ENCODE measurements at places on chromosomes 1 and 21. TPM values are rescaled to one million over a fixed set of nuclear protein-coding genes. Genes with fewer than 3 reads are reported as not detected.

DNA sequence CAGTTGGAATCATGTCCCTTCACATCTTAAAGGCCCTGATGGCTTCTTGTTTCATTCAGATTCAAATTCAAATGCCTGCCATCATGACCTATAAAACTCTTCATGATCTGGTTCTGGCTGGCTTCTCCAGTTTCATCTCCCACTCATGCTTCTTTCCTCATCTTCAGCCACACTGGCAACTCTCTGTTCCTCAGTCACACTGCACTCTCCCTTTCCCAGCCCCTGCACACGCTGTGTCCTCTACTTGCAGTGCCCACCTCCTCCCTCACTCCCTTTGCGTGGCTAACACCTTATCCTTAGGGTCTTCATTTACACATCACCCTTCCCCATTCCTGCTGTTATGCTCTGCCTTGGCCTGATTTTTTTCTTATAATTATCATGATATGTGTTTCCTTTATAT lies 120.6 kb upstream of the LMO4 start:
- DNase-seq = no peak

GRCh38 chr21:36104317-36105300 lies 30.3 kb upstream of the CBR3 start:
- DNase-seq = peak; percentile 67

DNA sequence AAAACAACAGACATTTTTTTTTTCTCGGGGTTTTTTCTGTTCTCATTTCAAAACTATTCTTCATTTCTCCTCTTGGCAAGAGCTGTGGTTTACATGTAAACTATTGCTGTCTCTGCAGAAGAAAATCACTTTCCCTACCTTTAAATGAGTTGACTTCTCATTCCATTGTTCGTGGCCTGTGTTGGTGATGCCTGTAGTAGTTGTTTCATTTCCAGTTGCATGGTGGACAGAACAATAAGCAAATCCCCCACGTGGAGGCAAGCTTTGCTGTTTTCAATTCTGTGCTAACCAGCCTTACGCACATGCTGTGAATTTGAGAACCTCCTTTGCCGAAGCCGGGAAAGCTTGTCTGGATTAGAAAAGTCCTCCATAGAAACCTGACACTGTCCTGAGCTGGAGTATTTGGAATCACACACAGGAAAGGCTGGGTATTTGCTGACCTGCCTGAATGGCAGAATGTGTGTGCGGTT lies 26.2 kb upstream of the MAP3K7CL start:
- no peak for DNase-seq

DNA sequence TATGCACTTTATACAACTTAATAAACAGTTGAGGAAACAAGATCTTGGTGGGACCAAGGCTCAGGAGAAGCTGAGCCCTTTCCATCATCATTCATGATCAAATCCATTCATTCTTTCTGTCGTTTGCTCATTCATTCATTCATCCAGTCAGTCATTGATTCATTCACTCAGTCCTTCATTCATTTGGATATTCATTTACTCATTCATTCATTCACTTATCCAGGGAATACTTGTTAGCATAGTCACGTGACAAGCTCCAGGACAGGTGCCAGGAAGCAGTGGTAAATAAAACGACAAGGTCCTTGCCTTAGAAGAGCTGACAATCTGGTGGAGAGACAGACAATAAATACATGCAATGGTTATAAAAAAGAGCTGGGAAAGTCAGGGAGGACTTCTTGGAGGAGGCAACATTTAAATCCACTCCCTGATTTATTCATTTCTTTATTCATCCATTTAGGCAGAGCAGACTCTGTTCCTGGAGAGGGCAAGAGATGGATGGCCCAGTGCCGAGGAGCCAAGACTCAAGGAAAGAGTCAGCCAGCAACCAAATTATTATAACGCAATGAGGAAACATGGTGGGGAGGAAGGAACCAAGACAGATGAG lies 74.1 kb upstream of the CASZ1 start:
- no peak for DNase-seq

- no peak for DNase-seq
Measured at GRCh38 chr1:205191622-205192021, 19.9 kb downstream of the DSTYK start.

The CPLANE2 gene
- not detected for total RNA-seq

The SYT14 gene
- total RNA-seq = 0.83 TPM

The CDA gene
- 39.1 TPM for total RNA-seq
